Glutamatergic neuron (in vitro differentiated cells): ENCODE measurements at places on chromosomes 2 and 18. TPM values are rescaled to one million over a fixed set of nuclear protein-coding genes. Genes with fewer than 3 reads are reported as not detected.

Gene INPP4A
- 54.5 TPM for total RNA-seq

GRCh38 chr2:22281033-22281432 is 1103.9 kb upstream of the KLHL29 start:
- no peak for DNase-seq

DNA sequence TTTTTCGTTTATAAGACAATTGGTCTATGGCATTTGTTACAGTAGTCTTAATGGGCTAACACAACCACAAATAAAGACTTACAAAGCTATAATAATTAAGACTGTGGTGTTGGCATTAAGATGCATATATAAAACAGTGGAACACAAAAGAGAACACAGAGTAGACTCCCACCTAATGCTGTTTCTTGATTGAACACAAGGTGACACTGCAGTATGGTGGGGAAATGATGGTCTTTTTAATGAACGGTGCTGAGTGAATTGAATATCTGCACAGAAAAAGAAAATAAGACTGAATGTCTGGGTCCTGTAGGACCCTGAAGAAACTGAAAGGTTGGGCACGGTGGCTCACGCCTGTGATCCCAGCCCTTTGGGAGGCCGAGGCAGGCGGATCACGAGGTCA is 1136.6 kb upstream of the NXPH2 start:
- no peak for DNase-seq

GRCh38 chr2:98578231-98578630 is 30.1 kb downstream of the COA5 start:
- no peak for DNase-seq
